ENCODE measurements at places on chromosomes 7 and 10.

- no peak for DNase-seq
Measured at GRCh38 chr7:45564886-45565455, 9.2 kb upstream of the ADCY1 start.

DNA sequence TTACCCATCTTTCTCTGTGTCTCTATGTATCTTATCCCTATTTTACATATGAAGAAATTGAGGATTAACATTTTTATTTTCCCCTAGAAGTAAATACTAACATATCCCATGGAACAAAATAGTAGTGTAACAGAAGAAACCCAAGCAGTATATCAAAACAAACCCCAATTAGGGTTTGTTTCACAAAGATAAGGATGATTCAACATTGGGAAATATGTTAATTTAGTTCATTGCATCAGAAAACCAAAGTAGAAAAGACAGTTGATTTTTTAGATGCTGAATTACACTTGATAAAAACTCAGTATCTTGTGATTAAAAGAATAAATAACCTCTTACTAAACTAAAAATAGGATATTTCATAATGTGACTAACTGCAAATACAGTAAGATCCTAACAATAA lies 87.8 kb downstream of the GLCCI1 start:
- no peak for DNase-seq

DNA sequence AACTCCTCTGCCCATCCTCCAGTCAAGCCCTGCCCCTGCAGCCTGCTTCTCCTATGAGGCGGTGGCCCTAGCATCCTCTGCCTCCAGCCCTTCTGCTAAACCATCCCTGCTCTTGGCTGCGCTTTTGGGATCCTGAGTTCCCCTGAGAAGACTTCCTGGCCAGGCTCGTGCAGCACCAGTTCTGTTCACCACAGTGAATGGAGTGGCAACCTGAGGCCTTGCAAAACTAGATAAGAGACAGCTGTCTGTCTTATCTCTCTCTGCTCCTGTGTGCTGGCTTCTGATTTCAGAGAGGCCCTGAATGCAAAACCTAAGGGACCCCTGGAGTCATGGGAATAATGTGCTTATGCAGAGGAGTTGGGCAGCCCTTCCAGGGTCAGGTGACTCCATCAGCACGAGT lies 119.2 kb downstream of the TMEM178B start:
- DNase-seq: no peak

- DNase-seq: no peak
Measured at GRCh38 chr10:1687190-1687589, 50.1 kb downstream of the ADARB2 start.

Data from cardiac fibroblast (primary cell).